ENCODE measurements at places on chromosomes 4 and X. TPM values are rescaled to one million over a fixed set of nuclear protein-coding genes. Genes with fewer than 3 reads are reported as not detected.

DNA sequence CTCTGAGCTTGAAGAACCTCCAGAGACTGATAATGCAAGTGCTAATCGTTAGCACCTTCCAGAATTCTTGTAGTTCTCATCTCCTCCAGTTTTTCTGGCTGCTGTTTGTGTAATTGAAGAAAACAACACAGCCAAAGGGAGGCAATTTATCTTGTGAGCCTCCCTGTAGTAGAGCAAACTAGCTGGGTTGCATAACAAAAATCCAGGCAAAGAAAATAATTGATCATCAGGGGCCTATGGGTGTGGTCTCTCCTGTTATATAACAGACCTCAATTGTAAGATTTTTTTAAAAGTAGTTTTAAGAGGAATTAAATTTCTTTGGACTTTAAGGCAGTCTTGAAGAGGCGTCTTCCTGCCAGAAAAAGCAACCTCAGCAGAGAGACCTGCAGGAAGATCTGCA is 817.0 kb downstream of the CENPC start:
- DNase-seq, result no peak

GRCh38 chr4:84500386-84501201 is 1.5 kb upstream of the NKX6-1 start:
- no peak for DNase-seq

GRCh38 chrX:86002076-86002896 is 45.1 kb downstream of the CHM start:
- peak; percentile 52 for DNase-seq

DNA sequence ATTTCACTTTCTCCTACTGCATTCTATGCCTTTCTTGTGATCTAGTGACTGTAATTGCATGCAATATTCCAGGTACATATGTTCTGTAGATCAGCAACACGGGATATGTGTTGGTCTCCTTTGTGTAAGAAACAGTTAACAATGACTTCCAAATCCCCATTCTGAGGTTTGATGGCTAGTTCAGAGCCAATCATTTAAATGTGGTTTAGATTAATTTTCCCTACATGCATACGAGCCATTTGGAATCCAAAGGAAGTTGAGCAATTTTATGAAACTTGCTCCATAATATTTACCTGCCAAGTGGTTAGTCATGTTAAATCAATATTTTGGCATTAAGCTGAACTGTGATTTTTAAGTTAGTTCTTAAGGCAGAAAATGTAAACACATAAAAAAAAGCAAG is 172.8 kb upstream of the DCAF12L2 start:
- no peak for DNase-seq

- no peak for DNase-seq
Measured at GRCh38 chr4:104749062-104749461, 254.4 kb upstream of the CXXC4 start.

- peak; percentile 8 for DNase-seq
Measured at GRCh38 chrX:96314985-96315384, 369.7 kb upstream of the DIAPH2 start.

- no peak for DNase-seq
Measured at GRCh38 chr4:87445964-87446363, 23.6 kb downstream of the NUDT9 start.

- DNase-seq, result no peak
Measured at GRCh38 chr4:20839957-20840356, 139.7 kb downstream of the PACRGL start.

- DNase-seq, result peak; percentile 62
Measured at GRCh38 chr4:80307774-80308465, 27.6 kb upstream of the CFAP299 start.

GRCh38 chr4:146379744-146380143 is 142.0 kb downstream of the SLC10A7 start:
- no peak for DNase-seq

DNA sequence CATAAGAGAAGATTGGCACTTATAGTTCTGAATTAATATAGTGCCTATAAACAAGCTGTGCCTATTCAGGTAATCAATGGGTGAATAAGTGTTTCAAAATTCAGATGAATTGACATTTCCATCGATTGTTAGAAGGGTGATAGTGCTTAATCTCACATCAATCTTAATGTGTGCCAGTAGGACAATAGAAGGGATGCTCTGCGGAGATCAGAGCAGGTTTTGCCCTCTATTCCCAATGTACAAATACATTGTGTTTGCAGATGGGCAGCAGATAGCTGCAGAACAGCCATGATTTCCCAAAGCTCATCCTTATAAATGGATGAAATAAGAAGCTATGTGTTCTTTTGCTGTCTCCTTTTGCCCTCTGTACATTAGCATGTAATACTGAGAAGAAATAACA is 7.2 kb downstream of the MAB21L2 start:
- DNase-seq, result no peak

GRCh38 chr4:166501941-166502382 is 628.9 kb downstream of the TLL1 start:
- peak; percentile 56 for DNase-seq

DNA sequence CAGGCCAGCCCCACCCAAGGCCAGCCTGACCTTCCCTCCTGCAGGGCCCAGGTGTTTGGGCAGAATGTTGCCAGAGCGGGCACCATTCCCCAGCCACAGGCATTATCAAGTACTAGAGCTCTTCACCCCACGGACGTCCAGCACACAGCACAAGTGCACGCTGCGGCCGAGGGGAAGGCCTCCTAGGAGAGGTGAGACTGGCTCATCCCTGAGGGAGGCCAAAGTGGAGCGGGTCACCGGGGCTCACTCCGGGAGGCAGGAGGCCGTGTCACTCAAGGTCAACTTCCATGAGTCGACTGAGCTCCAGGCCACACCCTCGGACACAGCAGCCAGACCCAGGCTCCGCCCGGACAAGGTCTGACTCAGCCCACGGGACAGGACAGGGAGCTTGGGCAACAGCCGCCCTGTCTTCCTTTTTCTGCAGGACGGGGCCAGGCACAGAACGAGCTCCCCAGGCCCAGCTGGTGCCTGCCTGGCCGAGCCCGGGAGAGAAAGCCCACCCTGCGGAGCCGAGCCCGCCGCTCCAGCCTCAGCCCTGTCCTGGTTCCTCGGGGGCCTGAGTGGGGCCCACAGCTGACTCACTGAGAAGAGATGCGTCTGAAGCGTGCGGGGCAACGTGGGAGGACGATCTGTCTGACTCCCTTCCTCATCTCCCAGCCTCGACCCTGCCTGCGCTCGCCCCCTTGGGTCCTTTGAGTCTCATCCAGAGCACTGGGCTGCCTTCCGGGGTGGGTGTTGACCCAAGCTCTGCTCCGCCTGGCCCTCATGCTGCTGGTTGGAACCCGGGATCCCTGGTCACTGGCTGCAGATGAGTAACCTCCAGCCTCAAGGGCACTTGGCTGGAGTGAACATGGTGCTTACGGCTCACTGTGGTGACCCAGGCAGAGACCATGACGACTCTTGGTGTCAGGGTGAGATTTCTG is 1.6 kb downstream of the SLC49A3 start:
- DNase-seq, result peak; percentile 85

GRCh38 chr4:47031011-47031678 is at the start of gene GABRB1:
Gene GABRB1 (plus strand): TSS chr4:47031567.
- peak; percentile 63 for DNase-seq

- DNase-seq, result peak; percentile 29
Measured at GRCh38 chr4:170004651-170005295, 21.4 kb downstream of the MFAP3L start.

- no peak for DNase-seq
Measured at GRCh38 chr4:114250439-114250891, 271.0 kb upstream of the ARSJ start.

DNA sequence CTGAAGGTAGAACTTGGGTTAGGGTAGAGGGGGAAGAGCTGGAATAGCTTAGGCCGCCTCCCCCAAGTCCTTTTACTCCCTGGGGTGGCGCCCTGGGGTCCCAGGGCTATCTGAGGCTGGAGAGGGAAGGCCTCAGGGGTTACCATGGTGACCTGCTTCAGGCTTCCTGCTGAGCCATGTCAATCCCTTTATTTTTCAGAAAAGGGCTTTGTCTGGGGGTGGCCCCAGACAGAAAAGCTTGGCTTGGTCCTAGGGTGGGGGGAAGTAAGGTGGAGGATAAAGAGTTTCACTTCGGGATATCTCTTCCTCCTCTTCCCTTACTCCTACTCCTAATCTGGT is 6.3 kb downstream of the EFNB1 start:
- DNase-seq, result no peak

DNA sequence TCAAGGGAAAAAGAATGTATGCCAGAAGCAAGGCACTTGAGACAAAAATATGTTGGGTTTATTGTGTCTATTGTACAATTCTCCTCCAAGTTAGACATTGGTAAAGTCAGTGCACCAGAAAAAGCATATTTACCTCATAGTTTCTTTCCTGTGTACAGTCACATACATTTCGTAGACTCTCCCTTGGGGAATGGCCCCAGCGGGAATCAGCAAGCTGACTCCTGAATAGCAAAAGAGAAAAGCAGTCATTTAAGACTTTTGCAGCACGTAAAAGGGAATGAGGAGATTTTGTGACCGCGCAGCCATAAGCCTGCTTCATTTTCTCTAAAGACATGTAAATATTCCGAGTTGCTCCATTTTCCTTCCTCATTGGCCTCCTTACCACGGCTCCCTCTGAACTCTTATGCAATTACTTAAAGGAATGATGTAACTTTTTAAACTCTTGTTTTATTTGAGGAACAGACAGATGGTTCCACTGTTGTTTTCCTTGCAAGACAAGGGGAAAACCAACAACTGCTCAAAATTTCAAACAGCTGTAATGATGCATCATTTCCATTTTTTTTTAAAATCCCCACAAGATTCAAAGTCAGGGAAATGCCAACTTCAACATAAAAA is 332.7 kb downstream of the UNC5C start:
- DNase-seq, result no peak

DNA sequence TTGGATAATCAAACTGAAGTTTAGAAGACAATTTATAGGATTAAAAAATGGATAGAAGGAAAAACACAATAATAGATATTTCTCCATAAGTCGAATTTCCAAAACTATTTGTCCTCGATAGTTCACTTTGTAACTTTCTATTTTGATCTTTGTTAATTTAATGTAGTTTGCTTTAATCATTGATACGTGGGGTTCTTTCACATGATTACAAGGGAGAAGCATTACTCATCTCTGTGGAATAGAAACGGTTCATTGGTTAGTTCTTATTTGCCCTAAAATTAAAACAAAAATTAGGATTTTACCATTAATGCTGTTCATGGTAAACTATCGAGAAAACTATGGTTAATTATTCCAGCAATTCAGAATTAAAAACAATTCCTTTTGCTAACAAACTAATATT is 2.1 kb downstream of the TET2 start:
- no peak for DNase-seq

DNA sequence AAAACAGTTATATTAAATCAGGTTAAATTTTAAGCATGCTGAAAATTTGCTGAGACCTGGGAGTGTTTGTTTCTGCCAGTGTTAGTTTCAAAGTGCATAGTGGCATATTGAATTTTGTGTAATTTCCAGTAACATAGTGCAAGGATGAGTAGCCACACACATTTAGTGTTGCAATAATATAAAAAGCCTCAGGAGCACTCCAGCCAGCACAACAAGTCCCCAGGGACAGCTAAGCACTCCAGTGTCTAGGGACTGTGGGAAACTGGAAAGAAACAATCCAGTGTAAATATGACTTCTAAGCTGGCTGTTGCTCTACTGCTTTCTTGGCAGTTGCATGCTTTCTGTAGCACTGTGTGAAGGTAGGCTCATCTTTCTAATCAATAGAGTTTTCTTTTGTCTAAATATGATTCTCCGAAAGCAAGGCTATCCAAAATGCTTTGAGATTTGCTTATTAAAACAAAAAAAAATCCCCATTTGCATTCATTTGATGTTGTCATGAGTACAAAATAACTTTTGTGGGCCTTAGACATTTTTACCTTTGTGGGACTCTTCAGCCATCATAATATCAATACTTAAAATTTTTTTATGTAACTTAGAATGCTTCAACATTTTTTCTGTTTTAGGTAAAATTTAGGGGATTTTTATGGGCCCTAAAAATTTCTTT is 24.2 kb upstream of the CXCL2 start:
- DNase-seq, result peak; percentile 15

DNA sequence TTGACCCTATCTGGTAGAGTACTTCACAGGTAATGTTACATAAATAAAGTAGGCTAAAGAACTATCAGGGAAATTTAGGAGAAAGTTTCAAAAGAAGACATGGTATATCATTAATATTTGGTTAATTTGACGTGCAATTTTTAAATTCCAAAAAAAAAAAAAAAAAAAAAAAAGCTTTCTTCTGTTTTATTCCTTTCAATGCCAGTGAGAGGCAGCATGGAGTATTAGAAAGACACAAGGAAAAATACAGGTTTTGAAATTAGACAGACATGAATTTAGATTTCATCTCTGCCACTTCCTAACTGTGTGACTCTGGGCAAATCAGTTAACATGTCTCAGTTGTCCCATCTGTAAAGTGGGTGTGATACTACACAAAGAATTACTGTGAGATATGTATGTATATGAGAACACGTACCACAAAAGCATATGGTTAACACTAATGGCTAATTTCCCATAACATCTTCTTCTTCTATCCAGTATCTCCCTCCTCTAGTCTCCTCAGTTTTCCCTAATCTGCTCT is 132.5 kb downstream of the GPC3 start:
- no peak for DNase-seq

DNA sequence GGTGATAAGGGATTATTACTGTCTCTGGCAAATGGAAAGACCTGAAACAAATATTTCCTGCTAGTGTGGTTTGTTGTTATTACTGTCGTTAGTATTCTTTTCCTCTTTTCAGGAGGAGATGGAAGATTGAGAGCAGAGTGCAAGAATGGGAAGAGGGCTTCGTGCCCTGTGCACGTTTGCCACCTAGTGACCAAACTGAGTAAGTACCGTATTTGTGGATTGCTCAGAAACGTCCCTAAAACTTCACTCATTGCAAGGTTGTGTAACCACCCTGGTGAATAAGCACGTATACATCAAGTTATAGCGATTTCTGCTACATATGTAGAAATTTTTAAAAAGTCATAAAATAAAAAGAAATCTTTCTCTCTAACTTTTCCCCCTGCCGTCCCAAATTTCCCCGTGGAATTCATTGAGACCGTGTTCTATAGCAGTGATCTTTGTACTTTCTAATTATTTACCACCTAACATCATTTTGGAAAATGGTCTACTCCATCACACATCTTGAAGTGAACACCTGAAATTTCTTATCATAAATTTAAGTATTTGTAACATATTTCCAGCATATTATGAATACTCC is 24.3 kb downstream of the LINC00632 start:
- DNase-seq, result peak; percentile 25

PLCXD1 gene
- total RNA-seq, result 3.9 TPM

EPHA5 gene
- 0.91 TPM for total RNA-seq

PAGE2B gene
- total RNA-seq, result not detected

GUF1 gene
- total RNA-seq, result 16.0 TPM

CNOT6L gene
- 3.2 TPM for total RNA-seq

NR3C2 gene
- not detected for total RNA-seq

SPATA18 gene
- total RNA-seq, result not detected

AGA gene
- total RNA-seq, result 17.0 TPM

MGAT4D gene
- total RNA-seq, result not detected
